GM12891 (cell line): ENCODE measurements at places on chromosomes 12 and 14.

- DNase-seq: no peak
Observed at GRCh38 chr12:114393569-114393968, 12.4 kb downstream of the TBX5 start.

- no peak for DNase-seq
Observed at GRCh38 chr12:98162906-98163678, 352.3 kb upstream of the TMPO start.

DNA sequence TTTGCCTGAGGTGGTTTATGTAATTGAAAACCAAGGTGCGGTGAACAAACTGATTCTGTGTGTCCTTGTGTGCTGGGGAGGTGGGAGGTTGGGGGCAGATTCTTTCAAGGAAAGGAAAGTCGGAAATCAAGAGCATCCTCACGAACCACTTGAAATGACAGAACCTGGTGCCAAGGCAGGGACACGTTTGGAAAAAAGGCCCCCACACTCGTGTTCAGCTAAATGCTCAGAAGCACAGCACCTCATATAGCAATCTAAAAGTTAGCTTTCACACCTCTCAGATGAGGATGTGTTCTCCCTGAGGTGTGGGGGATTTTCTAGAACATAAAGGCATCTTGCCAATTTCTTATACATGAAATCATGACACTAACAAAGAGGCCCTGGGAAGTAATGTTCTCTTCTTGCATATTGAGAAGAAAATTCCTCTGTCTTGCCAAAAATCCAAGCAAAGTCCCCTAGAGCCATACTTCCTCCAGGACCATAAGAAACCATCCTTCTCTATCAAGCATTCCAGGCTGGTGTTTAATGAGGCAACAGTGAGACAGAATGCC, 119.6 kb downstream of the PLXNC1 start:
- DNase-seq: no peak

GRCh38 chr12:108611884-108612415, 14.1 kb upstream of the TMEM119 start:
- DNase-seq: no peak

- DNase-seq: no peak
Observed at GRCh38 chr12:121957861-121958515, 39.6 kb downstream of the CFAP251 start.

- no peak for DNase-seq
Observed at GRCh38 chr12:28507033-28507432, 316.8 kb downstream of the CCDC91 start.

DNA sequence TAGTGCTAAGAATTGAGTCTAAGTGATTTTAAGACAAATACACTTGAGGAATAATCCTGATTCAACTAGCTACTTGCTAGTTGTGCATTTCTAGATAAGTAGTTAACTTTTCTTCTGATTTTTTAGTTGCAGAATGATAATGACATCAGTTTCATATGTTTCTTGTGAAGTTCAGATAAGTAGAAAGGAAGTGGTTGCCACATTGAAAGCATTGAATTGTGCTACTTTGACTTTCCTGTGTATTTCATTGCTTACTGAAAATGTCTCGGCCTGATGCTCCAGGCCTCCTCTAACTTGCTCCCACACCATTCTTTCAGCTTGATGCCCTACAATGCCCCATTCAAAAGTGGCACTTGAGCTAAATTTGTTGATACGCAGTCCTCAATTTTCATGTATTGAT, 980.0 kb downstream of the TMTC2 start:
- DNase-seq: no peak

GRCh38 chr12:82522762-82523161, 163.9 kb upstream of the TMTC2 start:
- no peak for DNase-seq
